ENCODE measurements at places on chromosomes 2 and 18.

- DNase-seq = no peak
Measured at GRCh38 chr2:148593421-148593820, 51.1 kb upstream of the EPC2 start.

GRCh38 chr2:8720741-8721140, 38.9 kb downstream of the ID2 start:
- no peak for DNase-seq

GRCh38 chr2:103605071-103605780, 843.4 kb downstream of the TMEM182 start:
- DNase-seq = no peak

- DNase-seq = no peak
Measured at GRCh38 chr2:16666449-16666801, 791 bp upstream of the CYRIA start.

Measured in 8988T (cell line).